ENCODE measurements at places on chromosomes 12 and 14.

DNA sequence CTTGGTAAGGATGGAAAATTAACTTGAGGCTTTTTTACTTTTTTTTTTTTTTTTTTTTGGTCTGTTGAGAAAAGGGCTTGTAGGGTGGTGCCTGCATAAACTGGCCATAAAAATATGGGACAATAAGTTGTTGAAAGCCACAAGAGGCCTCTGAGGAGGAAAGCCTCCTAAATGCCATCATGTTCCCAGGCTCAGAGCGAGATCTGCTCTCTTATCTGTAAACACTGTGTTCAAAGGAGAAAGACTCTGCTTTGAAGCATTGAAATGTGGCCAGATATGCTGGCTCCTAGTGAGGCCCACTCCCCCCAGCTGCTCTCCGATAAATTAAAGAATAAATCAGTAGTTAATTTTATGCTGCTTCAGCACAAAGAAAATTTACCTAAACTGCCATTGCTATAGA lies 504.9 kb downstream of the DIO2 start:
- DNase-seq, result no peak

- DNase-seq, result no peak
Observed at GRCh38 chr12:21183721-21184275, 52.8 kb downstream of the SLCO1B1 start.

DNA sequence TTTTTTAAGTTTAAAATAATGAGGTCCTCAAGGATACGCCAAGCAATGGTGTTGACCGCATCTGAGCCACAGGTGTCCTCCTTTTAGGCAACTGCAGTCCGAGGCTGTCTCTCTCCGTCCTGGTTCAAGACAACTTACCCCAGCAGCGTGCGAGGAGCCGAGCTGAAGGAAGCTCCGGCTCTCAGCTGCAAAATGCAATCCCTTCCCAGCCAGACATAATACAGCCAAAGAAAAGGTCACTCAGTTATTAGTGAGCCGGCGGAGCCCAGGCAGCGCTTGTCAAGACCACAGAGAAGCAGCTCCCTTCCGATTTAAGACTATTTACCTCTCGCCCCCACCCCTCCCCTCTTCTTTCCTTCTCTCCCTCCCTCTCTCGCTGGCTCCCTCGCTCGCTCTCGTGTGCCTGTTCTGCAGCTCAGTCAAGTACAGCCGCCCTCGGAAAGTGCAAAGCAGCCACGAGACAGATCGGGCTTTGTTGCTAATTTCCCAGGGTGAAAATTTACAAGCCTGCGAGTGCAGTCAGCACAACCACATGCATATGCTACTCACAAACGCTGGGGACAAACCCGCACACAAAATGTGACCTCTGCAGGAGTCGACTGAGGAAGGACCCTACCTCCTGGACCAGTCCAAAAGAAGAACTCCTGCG lies 363 bp upstream of the LMO3 start:
- no peak for DNase-seq

DNA sequence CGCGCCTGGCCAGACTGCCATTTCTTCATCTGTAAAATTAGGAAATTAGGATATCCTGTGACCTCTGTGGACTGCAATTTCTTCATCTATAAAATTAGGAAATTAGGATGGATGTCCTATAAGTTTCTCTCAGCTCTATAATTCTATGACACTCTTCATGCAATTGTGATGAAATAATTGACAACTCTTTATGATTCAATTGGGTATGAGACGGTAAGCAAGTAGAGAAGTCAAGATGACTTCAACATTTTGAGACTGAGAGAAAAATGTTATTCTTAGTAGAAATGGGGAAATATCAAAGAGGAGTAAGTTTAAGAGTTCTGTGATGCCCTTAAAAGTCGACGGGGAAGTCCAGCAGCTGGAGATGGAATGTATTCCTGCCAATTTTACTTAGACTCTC lies 12.0 kb downstream of the KIAA0586 start:
- DNase-seq, result no peak

GRCh38 chr12:90909069-90909770 lies 45.8 kb downstream of the CCER1 start:
- no peak for DNase-seq

GRCh38 chr12:75550401-75551240 lies 39.2 kb upstream of the KRR1 start:
- DNase-seq, result no peak

GRCh38 chr14:99930420-99931274 lies 134.6 kb upstream of the EVL start:
- peak; percentile 36 for DNase-seq
